Mucosa of gallbladder (tissue), 1 donor: ENCODE measurements at places on chromosomes 3 and 15. TPM values are rescaled to one million over a fixed set of nuclear protein-coding genes. Genes with fewer than 3 reads are reported as not detected.
A peak's percentile ranks its signal among the peaks of the same experiment; 100 is the strongest.

GRCh38 chr3:21017115-21017852, 733.7 kb downstream of the ZNF385D start:
- no peak for DNase-seq

DNA sequence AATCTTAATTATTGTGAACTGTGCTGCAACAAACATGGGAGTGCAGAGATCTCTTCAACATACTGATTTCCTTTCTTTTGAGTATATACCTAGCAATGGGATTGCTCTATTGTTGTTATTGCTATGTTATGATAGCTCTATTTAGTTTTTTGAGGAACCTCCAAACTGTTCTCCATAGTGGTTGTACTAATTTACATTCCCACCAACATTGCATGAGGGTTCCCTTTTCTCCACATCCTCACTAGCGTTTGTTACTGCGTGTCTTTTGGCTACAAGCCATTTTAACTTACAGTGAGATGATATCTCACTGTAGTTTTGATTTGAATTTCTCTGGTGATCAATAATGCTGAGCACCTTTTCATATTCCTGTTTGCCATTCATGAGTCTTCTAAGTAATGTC, 45.5 kb upstream of the TNFSF10 start:
- DNase-seq: no peak

DNA sequence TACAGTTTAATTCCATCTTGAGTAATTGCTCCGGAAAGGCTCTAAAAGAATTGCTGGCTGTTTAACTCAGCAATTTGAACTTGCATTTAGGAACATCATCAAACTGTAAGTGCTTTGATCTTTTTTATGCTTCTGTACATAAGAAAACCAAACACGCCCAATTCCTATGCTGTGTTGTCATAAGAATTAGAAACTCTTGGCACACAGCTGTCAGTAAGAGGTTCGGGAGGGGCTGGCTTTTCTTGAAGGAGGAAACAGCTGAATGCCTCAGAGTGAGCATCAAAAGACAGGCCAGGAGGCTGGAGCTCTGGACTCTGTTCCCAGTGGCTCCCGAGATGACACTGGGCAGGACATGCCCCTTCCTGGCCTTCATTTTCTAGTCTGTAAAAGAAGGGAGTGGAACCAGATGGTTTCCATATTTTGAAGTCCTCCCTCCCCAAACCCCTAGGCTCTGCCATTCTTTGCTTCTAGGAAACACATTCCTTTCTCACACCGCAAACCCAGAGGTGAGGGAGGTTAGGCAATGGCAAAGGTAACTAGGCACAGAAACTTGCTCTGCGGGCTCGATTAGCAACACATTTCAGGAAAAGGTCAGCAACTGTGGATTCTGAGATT, 73.7 kb upstream of the DLG1 start:
- DNase-seq: peak; percentile 58

Gene FGF12
- total RNA-seq: 1.4 TPM

Gene LRRC34
- total RNA-seq: 2.3 TPM

Gene RAB6B
- total RNA-seq: 8.4 TPM

- peak; percentile 71 for DNase-seq
These were observed 20.6 kb upstream of the KCTD6 start for GRCh38 chr3:58471025-58471887.

Gene TICRR
- total RNA-seq: 0.37 TPM

Gene ALS2CL
- 43.8 TPM for total RNA-seq

DNA sequence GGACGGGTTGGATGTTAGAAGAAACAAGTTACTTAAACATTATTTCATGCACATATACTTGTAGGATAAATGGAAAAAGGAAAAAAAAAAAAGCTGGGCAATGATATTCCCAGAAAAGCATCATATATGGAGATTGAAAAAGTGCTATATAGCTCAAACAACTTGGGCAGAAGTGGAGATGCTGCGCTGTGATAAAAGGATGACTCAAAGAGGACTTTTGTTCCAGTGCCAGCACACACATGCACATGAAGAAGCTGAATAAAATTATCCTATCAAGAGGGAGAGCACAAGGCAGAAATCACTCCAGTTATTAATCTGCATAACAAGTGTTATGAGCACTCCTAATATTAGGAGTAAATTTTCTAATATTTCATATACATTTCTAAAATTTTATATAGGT, 30.9 kb downstream of the FRMD4B start:
- DNase-seq: no peak
